ENCODE measurements at places on chromosomes 7 and 10. TPM values are rescaled to one million over a fixed set of nuclear protein-coding genes. Genes with fewer than 3 reads are reported as not detected.

- peak; percentile 3 for DNase-seq
Measured at GRCh38 chr7:98420966-98421612, 20.2 kb upstream of the BAIAP2L1 start.

- peak; percentile 81 for DNase-seq
Measured at GRCh38 chr10:124736491-124737136, 7.6 kb downstream of the FAM53B start.

- DNase-seq = no peak
Measured at GRCh38 chr10:9824631-9825071, 1193.0 kb upstream of the CELF2 start.

DNA sequence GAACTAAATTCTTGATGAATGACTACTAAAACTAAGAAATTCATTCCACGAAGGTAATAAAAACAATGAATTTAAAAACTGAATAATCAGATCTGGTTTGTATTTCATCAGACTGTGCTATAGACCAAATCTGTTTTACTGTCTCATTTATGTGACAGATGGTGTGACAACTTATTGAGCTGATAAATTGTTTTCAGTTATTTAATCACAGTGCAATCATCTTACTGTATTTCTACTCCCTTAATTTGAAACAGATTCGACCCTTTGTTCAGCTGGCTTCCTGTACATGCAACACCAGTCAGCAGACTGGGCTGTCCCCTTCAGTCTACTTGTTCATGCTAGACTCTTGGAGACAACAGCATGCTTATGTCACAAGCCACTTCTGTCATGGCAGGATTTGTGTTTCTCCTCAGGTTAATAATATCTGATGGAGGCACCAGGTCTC, 150.9 kb downstream of the MBL2 start:
- DNase-seq = no peak

CCSER2 gene
- total RNA-seq = 102 TPM

DNA sequence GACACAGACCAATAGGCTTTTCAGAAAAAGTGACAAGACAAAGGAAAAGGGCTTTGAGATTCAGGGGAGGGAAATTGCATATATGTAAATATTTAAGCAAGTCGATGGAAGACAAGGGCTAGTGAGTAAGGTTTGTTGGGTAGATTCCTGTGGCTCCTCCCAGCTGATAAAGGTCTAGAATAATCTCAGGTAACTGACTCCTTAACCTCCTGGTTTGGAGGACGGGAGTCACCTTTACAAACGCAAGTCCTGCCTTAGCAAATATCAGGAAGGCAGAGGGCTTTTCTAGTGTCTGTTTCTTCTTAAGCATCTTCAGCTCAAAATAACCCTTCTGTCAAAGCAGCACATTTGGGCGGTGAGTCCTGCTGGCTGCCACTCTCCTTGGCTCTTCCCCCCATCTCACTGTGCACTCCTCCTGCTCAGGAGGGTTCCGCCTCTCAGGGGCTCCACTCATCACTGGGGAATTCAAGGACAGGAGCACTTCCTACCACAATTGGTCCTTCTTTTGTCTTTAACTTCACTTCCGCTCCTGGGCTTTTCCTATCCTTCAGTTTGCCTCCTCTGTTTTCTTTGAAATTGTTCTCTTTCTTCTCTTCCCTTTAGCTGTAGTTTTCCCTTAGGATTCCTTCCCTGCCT, 496.3 kb upstream of the KLF6 start:
- no peak for DNase-seq

DNA sequence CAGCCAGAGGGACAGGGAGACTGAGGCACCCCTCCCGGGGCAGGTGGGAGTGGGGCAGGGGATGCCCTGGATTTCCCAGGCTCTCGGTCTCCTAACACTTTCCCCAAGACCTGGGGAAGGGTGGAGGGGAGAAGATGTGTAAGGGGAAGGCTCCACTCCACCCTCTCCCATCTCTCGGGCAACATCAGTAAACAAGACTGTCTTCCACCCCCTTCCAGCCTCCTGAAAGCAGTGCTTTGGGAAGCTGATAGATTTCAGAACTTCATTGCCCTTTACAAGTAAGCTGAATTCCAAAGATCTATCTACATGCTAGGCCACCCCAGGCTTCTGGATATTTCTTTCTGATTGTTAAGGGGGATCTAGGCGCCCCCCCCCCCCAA, 3.7 kb downstream of the FLNC start:
- no peak for DNase-seq

DNA sequence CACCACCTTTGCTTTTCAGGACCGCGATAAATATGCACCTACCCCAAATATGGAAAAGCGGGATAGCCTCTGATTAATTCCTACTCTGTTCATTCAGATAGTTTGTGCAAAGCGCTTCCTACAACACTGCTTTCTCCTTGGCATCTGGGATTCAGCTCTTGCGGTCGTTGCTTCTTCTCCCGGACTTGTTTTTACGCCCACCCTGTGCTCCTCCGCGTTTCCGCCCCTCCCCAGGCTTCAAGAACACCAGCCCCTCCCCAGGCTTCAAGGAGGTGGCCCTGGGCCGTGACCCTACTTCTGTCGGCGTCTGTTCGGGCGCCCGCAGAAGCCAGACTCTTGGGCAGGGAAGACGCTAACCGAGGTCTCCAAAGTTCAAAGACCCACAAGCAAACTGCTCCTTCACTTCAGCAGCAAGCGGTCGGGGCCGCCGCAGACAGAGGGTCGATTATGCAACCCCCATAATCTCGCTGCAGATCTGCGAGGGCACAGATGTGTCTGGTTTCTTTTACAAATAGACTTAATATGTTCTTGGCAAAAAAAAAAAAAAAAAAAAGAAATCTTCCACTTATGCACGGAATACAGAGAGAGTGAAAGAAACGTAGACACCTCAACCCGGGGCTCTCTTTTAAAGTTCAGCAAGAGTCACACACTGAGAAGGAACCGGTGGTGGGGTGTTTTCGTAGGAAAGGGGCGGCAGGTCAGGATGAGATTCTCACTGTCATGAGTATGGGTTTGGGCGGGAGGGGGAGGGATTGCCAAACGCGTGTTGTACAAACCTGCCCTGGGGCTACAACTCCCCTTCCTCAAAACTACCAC, 1.9 kb downstream of the DLX5 start:
- DNase-seq = no peak

DNA sequence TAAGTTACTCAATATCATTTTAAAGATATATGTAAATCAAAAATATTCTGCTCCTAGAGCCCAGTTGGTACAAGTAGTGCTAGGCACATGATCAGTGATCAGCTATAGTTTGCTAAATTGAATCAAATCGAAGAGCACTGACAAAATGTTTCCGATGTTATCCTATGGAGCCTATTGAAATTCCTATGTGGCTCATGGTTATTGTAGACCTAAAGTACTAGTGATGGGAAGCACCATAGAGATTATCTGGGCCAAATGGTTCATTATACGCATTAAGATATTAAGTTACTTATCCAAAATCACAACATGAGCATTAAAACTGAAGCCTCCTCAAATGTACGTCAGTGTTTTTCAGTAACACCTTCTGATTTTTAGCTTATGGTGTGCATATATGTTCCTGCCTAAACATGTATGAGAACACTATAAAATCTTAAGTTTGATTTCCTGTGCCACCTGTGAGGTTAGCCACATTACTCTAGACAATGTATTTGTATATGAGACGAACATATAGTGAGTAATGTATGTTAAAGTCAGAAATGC, 103.2 kb downstream of the IQUB start:
- no peak for DNase-seq

PNLIPRP2 gene
- not detected for total RNA-seq

DNA sequence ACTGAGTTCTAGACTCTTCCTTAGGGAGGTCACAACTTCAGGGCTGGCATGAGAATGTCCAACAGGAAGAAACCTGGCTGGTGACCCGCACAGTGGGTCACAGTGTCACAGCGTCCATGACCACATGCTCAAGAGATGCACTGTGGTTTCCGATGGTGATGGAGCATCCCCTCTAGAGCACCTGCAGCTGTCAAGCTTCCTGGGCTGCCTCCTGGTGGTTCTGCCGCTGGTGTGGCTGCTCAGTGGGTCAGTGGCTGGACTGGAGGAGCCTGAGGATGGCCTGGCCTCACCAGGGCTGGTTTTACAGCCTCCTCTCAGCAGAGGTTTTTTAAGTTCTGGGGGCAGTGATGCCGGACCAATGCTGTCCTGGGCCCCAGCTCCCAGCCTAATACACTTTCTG, 149.3 kb downstream of the SH3PXD2A start:
- no peak for DNase-seq

MNX1 gene
- total RNA-seq = not detected

DNA sequence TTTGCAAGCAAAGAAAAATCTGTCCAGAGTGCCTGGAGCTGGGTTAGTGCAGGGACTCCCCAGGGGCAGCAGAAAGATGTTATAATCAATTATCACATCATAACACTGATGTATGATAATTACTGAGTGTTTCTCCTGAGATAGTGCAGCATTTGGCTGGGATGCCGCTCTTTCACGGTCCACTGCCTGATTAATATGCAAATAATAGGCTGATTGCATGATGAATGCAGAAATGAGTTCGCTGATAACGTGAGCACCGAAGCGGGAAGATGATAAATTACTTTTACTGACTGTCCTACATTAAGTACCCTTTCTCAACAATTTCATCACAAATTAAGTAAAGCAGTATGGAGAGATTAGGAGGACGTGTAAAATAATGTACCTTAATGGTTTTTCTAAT, 71.4 kb upstream of the SH2B2 start:
- no peak for DNase-seq

GRCh38 chr10:6718550-6718949, 138.5 kb upstream of the PRKCQ start:
- no peak for DNase-seq

NUTM2D gene
- 3.9 TPM for total RNA-seq

GRCh38 chr7:22724861-22725260, 2.1 kb upstream of the IL6 start:
- no peak for DNase-seq

ACTR3C gene
- total RNA-seq = 7.3 TPM

OR13A1 gene
- total RNA-seq = not detected

DNA sequence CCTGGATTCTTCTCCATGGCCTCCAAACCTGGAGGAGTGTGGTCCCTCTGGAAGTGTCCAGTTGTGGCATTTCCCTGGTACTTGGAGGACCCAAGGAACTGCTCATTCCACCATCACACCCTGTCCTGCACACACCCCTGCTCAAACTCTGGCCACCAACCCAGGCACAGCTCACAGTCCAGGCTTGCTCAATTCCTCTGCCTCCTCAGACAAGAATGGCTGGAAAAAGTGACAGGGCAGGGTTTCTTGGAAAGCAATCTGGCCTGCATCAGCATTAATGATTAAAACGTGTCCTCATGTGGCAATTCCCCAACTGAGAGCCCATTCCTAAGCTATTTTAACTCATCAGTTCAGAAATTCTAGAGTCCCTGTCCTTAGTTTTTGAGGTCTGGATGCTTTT, 17.2 kb upstream of the TPST1 start:
- no peak for DNase-seq

TMEM273 gene
- 1.7 TPM for total RNA-seq

GRCh38 chr10:86100581-86101061, 266.0 kb downstream of the GRID1 start:
- DNase-seq = no peak

- no peak for DNase-seq
Measured at GRCh38 chr10:50231515-50232260, 19.6 kb downstream of the ASAH2 start.

- DNase-seq = no peak
Measured at GRCh38 chr7:20927976-20928375, 141.3 kb upstream of the SP8 start.

DNA sequence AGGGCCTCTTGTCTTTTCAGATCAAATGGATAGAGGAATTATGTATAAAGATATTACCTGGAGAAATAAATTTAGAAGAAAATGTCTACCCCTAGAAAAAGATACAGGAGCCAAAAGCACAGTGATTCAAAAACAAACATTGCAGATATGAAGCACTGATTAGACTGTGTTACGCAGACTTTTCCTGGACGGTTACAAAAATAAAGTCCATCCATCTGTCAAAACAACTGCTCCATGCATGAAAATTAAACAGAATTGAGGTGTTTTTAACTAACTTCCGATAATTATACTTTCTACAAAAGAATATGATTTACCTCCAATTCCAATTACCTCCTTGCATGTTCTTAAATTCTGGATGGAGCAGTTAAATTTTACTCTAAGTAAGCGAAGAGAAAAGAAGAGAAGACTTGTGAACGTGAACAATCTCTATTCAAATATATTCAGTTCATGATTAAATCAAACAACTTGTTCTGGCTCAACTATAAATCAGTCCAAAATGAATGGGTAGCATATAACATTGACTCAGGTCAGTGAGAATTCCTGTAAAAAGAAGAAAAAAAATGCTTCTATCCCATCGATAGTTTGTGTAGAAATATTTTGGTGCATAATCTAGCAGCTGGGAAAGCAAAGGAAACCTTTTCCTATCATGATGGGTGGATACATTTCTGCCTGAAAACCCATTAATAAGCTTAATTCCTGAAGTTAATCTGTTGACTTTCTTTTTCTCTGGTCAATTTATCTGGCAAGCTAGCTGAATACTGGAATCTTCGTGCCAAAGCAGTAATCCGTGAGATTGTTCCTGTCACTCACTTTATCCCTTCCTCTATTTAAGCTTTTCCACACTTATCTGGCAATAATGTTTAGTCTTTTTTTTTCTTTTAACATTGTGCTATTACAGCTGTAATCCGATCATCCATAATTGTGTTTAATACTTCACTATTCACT, 80.4 kb downstream of the SEMA3A start:
- DNase-seq = no peak

DNA sequence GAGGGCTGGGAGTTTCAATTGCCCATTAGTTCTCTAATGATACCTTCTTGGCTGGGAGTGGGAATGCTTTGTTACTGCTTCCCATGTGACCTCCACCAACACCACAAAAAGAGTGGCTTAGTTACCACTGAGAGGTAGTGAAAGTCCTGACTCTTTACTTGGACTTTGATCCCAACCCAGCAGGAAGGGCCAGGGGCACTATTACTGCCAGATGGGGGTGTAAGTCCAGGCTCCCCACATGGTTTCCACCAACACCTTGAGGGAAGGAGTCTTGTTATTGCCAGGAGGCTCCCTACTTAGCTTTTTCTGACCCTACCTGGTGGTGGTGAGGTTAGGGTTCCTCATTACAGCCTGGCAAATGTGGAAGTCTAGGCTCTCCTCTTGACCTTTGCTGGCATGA, 11.4 kb downstream of the GGCT start:
- no peak for DNase-seq

ACHE gene
- total RNA-seq = 16.1 TPM

DNA sequence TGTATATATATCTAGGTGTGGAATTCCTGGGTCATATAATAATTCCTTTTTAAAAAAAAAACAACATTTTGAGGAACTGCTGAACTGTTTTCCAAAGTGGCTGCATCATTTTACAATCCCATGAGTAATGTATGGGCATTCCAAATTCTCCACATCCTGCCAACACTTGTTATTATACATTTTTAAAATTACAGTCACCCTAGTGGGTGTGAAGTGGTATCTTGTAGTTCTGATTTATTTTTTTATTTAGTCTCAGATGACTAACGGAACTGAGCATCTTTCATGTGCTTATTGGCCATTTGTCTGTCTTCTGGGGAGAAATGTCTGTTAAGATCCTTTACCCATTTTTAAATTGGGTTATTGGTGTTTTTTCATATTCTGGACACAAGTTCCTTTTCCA, 12.0 kb upstream of the KLHL7 start:
- DNase-seq = no peak

GRCh38 chr7:132250480-132251326, 325.6 kb downstream of the PLXNA4 start:
- no peak for DNase-seq

PPIF gene
- 5.8 TPM for total RNA-seq

Data from occipital lobe (tissue), 3 donors.